ENCODE measurements at places on chromosomes 1 and 21. TPM values are rescaled to one million over a fixed set of nuclear protein-coding genes. Genes with fewer than 3 reads are reported as not detected.

DNA sequence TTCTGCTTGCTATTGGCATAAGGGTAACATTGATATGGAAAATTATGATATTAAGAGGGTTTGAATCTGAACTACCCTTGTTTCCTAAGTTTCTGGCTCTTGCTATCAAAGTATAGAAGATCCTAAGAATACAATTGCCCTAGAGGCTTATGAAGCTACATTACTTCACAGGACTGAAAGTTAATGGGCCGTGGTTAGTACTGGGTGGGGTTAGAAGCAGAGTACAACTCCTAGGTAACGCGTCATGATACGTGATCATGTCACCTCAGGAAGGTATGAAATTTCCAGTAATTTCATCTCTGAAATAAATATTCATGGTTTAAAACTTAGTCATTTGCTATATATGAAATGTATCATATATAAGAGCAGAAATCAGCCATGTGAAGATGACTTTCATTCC is 743.8 kb upstream of the NEGR1 start:
- no peaks in the 10 kb centered on the region for H3K27me3 ChIP-seq
- no peak overlapping the region for H3K4me3 ChIP-seq
- no peaks in the 10 kb centered on the region for H3K4me1 ChIP-seq
- H3K27ac ChIP-seq: no peak overlapping the region
- DNase-seq: no peak
- H3K36me3 ChIP-seq: no peaks in the 10 kb centered on the region

GRCh38 chr1:64616039-64616438 is 128.8 kb upstream of the RAVER2 start:
- no peaks in the 10 kb centered on the region for H3K36me3 ChIP-seq
- no peaks in the 10 kb centered on the region for H3K27me3 ChIP-seq
- no peak overlapping the region for H3K27ac ChIP-seq
- no peak overlapping the region for H3K4me3 ChIP-seq
- no peaks in the 10 kb centered on the region for H3K4me1 ChIP-seq
- DNase-seq: no peak

DNA sequence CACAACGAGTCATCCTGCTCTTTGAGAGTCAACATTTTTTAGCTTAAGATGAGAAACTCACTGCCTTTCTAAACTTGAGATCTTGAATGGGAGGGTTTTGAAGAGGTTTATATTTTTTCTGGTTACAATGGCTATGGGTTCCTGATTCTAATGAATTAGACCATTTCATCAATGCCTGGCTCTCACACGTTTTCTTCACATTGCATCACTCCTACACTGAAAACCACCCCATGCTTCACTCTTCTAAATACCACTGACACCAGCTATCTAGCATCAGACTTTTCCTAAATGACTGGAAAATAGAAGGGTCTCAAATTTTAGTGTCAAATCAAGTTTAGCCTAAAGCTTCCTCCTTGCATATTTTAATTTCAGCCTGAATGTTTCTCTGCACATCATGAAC is 606.1 kb upstream of the USP24 start:
- no peaks in the 10 kb centered on the region for H3K27me3 ChIP-seq
- H3K27ac ChIP-seq: no peak overlapping the region
- H3K36me3 ChIP-seq: no peaks in the 10 kb centered on the region

GRCh38 chr1:105243969-105244368 is 1494.3 kb downstream of the AMY1C start:
- H3K27me3 ChIP-seq: no peaks in the 10 kb centered on the region
- H3K4me3 ChIP-seq: no peak overlapping the region

DNA sequence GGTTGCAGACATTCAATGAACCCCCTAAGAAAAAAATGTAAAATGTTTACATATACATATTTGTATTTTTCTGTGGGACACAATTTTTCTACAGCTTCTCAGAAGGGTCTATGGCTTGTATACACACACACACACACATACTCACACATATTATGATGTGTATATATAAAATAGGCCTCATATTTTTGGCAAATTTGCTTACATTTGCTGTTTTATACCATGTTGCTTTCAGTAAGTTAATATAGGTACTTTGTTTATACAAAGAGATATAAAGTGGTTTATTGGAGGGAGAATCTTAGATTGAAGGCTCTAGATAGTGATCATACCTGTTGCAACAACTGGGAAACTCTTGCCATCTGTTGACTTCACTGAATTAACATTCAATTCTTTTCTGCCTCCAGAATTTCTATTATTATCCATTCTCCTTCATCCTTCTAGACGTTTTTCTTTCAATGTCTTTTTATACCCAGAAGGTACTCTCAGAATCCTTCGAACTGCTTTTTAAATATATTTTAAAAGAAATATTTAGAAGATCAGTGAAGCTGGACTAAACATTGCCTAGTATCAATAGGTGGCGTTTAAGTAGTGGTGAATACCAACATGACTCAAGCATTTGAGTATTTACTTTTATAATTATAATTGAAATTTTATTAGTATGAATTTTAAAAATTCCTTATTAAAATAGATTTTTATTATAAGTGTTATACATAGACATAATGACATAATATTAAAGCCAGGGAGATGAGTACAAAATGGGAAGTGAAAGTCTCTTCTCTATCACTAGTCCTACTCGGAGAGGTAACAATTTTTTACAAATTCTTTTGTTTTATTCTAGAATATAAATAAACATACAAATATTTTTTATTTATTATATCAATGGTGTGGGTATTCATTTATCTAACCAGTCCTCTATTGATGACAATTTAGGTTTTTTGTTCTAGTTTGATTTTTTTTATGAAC is 10.2 kb downstream of the CD55 start:
- no peaks in the 10 kb centered on the region for H3K27me3 ChIP-seq
- no peak overlapping the region for H3K4me3 ChIP-seq
- no peak overlapping the region for H3K27ac ChIP-seq
- H3K4me1 ChIP-seq: 0 out of 2 replicates have a peak, but pooled peaks cover 1% of the 10 kb centered on the region
- H3K36me3 ChIP-seq: peaks cover 67% of the 10 kb centered on the region
- DNase-seq: no peak

GRCh38 chr1:55726994-55727393 is 511.8 kb upstream of the USP24 start:
- H3K4me3 ChIP-seq: no peak overlapping the region
- H3K27me3 ChIP-seq: no peaks in the 10 kb centered on the region
- H3K4me1 ChIP-seq: peaks cover 37% of the 10 kb centered on the region
- DNase-seq: peak; percentile 89

DNA sequence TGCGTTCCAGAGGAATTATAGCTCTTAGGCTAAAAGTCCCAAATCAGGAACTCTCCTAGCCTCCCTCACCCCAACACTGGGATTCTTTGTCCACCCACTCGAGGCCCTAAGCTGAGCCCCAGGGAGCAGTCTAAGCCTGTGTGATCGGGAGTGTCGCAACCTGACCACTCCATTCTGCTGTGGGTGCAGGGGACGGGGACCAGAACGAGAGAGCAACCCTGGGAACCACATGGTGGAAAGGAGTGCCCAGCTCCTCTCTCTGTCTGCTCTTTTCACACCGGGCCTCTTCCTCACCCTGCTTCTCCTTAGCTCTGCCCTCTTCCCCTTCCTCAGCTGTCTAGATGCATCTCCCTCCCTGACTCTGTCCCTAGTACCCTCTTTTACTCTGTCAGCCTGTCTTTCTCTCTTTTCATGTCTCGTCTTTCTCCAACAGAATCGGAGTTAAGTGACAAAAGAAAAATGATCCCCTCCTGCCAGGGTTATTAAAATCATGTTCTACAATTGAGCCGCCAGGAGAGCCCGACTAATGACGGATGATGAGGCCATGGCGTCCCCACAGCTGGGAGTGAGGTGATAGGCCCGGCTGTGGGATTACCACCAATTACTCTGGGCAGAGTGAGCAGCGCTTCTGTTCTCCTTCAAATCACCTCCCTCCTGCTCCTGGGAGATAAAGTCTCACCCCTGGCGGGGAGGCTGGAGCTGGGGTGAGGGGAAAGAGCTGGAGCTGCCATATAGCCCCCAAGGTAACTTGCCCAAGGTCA is 34.5 kb upstream of the CSF3R start:
- H3K27me3 ChIP-seq: no peaks in the 10 kb centered on the region
- no peaks in the 10 kb centered on the region for H3K4me1 ChIP-seq
- DNase-seq: no peak
- H3K27ac ChIP-seq: no peak overlapping the region
- no peaks in the 10 kb centered on the region for H3K36me3 ChIP-seq
- H3K4me3 ChIP-seq: no peak overlapping the region

DNA sequence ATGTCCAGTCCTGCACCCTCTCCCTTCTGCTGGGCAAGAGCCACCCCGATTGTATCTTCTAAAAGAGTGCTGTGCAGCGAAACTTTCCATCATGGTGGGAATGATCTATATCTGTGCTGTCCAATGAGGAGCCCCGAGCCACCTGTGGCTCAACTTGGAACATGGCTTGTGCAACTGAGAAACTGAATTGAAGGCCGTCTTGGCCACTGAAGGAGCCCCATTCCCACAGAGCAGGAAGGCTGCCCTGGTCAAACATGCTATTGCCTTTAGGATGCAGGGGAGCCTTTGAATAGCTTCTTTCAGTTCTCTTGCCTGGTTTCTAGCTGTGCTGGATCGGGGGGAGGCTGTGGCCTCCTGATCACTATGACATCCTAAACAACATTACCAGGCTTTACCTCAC is 427.6 kb downstream of the SETD4 start:
- no peak overlapping the region for H3K27ac ChIP-seq
- no peaks in the 10 kb centered on the region for H3K4me1 ChIP-seq
- no peaks in the 10 kb centered on the region for H3K27me3 ChIP-seq
- no peaks in the 10 kb centered on the region for H3K36me3 ChIP-seq
- no peak for DNase-seq

- H3K4me3 ChIP-seq: no peak overlapping the region
- no peak for DNase-seq
- no peak overlapping the region for H3K27ac ChIP-seq
- H3K27me3 ChIP-seq: no peaks in the 10 kb centered on the region
- H3K36me3 ChIP-seq: no peaks in the 10 kb centered on the region
Measured at GRCh38 chr1:232018231-232019025, 391.8 kb downstream of the DISC1 start.

- no peak overlapping the region for H3K4me3 ChIP-seq
- peak; percentile 51 for DNase-seq
- no peaks in the 10 kb centered on the region for H3K36me3 ChIP-seq
- no peaks in the 10 kb centered on the region for H3K27me3 ChIP-seq
- H3K27ac ChIP-seq: no peak overlapping the region
Measured at GRCh38 chr1:9196129-9197040, 38.2 kb upstream of the H6PD start.

DNA sequence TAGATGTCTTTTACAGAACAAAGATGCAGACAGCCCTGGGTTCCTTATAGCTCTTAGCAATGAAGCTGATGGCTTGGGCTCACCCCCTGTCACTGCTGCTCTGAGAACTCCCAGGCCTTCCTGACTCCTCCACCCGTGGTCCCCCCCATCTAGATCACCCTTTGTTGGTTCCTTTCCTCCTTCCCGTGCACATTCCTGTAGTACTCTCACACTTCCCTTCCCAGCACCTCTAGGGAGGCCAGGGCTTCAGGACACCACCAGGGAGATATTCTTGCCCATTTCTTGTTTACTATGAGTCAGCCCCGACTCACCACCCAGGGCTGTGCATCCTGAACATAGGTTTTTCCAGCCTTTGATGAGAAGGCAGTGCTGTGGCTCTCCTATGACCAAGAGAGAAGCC is 14.4 kb upstream of the NOS1AP start:
- no peaks in the 10 kb centered on the region for H3K36me3 ChIP-seq
- peaks cover 15% of the 10 kb centered on the region for H3K4me1 ChIP-seq
- H3K4me3 ChIP-seq: no peak overlapping the region
- no peaks in the 10 kb centered on the region for H3K27me3 ChIP-seq

- no peak overlapping the region for H3K27ac ChIP-seq
- DNase-seq: no peak
- H3K36me3 ChIP-seq: no peaks in the 10 kb centered on the region
- no peaks in the 10 kb centered on the region for H3K27me3 ChIP-seq
Measured at GRCh38 chr1:219149009-219149577, 24.6 kb upstream of the LYPLAL1 start.

DNA sequence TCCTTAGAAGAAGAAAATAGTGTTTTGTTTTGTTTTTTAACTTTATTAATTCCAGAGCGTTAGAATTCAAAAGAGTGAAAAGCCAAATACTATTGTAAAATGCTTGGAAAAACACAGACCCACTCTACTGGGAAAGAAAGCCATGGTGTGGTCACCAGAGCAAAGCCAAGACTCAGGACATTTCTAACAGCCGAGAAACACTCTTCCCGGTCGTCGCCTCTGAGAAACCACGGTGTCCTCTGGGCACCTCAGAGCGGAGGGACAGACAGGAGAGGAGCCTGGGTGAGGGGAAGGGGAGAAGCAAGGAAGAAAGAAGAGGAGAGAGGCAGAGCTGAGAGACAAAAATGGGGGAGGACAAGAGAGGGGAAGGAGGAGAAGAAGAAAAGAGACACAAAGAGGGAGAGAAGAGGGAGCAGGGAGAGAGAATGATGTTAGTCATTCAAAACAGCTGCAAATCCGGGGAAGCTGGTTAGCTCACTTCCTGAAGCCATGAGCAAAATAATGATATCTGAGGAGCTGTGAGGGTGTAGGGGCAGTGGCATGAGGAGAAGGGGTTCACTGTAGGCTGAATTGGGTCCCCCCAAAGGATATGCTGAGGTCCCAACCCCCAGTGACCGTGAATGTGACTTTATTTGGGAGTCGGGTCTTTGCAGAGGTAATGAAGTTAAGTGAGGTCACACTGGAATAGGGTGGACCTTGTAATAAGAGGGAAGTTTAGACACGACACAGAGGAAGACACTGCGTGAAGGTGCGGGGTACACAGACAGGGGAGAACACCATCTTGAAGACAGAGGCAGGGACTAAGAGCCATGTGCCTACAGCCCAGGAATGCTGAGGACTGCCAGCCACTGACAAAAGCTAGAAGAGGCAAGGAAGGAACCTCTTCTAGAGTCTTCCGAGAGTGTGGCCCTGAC is 58.2 kb upstream of the DMRTB1 start:
- no peaks in the 10 kb centered on the region for H3K4me1 ChIP-seq
- H3K27ac ChIP-seq: no peak overlapping the region
- no peak for DNase-seq
- no peak overlapping the region for H3K4me3 ChIP-seq

- H3K27me3 ChIP-seq: no peaks in the 10 kb centered on the region
- no peak for DNase-seq
- H3K27ac ChIP-seq: no peak overlapping the region
- H3K36me3 ChIP-seq: no peaks in the 10 kb centered on the region
- no peak overlapping the region for H3K4me3 ChIP-seq
Measured at GRCh38 chr21:36491209-36491910, 11.4 kb upstream of the CLDN14 start.

DNA sequence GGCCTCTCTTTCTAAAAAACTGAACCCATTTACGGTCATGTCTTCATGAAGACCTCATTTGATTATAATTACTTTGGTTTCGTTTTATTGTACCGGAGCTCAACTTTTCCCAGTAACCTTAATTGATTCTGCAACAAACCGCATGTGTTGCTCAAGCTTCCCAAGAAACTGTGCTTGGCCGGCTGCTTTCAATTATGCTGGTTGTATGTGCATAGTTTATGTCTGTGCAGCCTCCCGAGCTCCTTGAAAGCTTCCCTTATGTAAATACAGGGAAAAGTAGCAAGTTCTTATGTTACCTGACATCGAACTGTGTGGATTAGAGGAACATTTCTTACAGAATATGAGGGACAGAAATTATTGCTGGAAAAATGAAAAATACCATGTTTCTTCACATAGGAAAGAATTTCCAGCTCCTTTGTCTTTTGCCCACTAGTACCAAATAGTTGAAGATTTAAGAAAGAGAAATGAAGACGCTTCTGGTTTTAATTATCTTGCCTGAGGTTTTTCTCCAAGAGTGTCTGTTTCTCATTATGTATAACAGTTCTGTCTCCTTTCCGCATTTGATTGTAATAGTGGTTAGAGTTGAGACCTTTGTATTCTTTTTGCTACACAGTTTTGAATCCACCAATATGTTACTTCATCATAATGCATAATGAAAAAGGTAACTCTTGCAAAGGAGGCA is 2.1 kb downstream of the VCAM1 start:
- H3K27me3 ChIP-seq: no peaks in the 10 kb centered on the region
- H3K4me3 ChIP-seq: no peak overlapping the region
- no peak overlapping the region for H3K27ac ChIP-seq
- peak; percentile 37 for DNase-seq

The CORT gene
- total RNA-seq: 1.6 TPM

The FPGT gene
- 7.5 TPM for total RNA-seq

Data from PC-9 (cell line).